ENCODE measurements at places on chromosomes 5 and 9.
A peak's percentile ranks its signal among the peaks of the same experiment; 100 is the strongest.

GRCh38 chr9:447230-448025 lies 232.8 kb downstream of the DOCK8 start:
- DNase-seq, result peak; percentile 13

- no peak for DNase-seq
Observed at GRCh38 chr5:44868541-44868940, 59.8 kb downstream of the MRPS30 start.

- DNase-seq, result no peak
Observed at GRCh38 chr5:123665822-123666371, 153.9 kb downstream of the CSNK1G3 start.

DNA sequence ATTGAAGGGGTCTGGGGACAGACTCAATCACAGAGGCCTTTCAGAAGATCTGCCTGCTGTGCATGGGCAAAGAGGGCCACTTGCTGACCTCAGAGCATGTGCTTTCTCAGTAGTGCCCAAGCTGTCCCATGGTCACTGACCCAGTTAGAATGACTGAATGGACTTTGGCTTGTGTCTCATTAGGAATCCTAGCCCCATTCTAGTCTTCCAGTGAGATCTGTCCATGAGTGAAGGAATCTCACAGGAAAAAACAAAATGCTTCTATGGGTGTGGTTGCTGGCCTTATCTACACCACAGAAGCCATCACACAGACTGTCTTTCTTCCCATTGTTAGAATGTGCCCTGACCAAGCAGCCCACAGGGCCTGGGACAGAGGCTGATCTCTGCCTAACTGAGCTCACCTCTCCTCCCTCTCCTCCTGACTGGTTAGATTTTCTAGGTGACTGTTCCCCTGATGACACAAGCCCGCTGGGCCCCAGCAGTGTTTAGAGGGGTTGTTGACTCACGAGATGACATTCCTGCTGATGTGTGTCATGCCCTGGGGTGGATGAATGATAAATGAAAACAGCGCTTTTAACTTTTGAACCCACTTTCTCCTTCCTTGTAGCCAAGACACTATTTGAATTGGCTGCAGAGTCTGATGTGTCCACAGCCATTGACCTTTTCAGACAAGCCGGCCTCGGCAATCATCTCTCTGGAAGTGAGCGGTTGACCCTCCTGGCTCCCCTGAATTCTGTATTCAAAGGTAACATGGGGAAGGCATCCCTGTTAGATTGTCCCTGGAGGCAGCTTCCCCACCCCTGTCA lies 24.8 kb downstream of the TGFBI start:
- no peak for DNase-seq

GRCh38 chr9:133255371-133256135 lies 19.4 kb downstream of the ABO start:
- DNase-seq, result no peak

DNA sequence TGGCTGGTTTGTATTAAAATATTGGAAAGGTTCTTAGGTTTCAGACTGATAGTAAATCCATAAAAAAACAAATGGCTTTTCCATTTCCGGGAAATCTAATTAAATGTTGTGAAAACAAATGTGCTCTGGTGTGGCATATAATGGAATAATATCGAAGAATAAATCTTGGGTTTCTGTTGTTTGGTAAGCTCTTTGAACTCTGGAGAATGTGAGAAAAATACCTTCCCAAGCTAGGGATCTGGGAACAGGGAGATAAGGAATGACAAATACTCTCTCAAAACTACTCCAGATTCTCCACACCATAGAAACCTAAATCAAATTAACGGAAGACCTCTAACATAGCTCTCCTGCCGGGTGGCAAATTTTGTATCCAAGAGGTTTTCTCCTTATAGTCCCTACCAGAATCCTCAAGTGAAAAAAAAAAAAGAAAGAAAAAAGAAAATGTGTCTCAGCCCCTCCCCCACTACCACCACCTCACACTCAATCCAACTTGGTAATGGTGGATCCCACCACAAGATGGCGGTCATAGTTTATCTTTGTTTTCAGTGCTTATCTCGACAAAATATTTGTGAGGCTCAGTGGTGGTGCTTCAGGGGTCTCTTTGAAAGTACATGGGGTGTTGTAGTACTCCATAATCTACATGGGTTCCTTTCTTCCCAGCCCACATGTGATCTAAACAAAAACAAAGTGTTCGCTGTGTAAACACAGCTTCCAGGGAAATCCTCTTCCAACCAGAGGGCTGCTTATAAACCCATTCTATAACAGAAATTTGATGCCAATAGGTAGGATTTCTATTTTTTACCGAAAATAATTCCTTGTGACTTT lies 54.5 kb upstream of the FST start:
- DNase-seq, result peak; percentile 24

GRCh38 chr5:67035098-67035740 lies 161.4 kb downstream of the CD180 start:
- no peak for DNase-seq

DNA sequence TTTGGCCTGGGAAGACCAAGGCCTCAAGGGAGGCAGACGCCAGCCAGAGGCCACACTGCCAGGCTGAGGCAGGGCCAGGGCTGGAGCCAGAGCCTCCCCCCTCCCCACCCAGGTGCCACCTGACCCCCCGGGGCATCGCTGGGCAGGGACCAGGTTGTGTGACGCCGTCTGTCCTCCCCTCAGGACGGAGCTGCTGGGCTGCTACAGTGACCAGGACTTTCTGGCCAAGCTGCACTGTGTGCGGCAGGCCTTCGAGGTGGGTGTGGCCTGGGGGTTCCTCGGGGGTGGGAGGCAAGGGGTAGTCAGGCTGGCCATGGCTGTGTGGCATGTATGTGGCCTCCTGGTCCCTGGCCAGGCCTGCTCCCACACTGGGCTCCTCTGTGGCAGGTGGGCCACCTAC lies 17.9 kb upstream of the DOLPP1 start:
- DNase-seq, result no peak

DNA sequence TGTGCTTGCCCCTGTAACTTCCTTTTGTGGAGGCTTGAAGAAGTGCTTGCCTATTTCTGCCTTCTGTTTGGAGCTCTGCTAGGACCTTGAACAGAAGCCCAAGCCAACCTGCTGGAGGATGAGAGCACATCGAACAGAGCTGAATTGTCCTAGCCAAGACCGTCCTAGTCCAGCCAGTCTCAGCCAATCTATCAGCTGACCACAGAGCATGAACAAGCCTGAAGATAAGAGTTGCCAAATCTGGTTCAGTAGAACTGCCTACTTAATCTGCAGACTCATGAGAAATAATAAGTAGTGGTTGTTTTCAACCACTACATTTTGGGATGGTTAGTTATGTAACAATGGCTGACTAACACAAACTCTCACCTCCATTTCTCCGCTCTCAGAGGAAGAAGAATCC lies 4.4 kb upstream of the SNX2 start:
- DNase-seq, result no peak

DNA sequence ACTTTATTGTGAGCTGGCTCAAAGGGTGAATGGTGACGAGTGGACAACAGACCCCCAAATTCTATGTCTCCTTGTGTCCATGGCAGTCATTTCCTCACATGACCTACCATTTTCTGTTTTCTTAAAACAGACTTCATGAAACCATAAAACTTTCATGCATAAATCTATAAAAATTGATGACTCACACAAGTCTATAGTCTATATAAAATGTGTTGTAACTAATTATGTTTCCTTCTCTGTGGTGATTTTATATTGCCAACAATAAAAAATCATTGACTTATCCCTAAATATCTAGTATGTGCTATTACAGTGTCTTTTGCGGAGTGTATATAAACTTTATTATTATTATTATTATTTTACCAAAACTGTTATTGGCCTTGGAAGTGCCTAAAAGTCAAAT lies 382.4 kb downstream of the MAT2B start:
- DNase-seq, result no peak

Data from GM20000 (cell line).